ENCODE measurements at places on chromosomes 5 and 9.
A peak's percentile ranks its signal among the peaks of the same experiment; 100 is the strongest.

DNA sequence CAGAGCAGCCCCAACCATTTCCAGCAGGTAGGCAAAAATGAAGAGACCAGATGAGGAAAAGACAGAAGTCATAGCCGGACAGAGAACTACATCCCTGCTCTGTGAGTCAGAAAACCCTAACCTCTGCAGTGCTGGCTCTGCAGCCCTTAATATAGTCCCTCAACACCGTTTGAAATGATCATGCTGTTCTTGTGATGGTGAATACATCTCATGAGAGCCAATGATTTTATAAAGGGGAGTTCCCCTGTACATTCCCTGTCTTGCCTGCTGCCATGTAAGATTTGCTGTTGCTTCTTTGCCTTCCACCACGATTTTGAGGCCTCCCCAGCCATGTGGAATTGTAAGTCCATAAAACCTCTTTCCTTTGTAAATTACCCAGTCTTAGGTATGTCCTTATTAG is 216.8 kb upstream of the RFX3 start:
- no peaks in the 10 kb centered on the region for H3K27me3 ChIP-seq
- no peaks in the 10 kb centered on the region for H3K4me1 ChIP-seq
- H3K36me3 ChIP-seq: no peaks in the 10 kb centered on the region
- DNase-seq: no peak

DNA sequence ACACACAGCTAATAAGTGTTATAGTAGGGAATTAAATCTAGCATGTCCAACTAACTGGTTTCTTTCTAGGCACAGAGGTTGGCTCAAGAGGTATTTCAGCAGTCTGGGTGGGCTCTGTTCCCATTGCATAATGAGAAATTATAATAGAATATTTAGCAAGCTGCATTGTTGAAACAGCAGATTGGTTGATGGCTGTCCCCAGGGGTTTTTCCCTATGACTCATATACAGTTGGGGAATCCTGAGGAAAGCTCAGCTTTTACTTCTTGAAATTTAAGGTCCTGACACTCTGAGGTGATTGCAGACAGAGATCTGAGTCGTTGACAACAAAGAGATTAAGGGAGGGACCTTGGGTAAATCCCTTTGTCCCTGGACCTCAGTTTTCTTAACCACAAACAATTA is 38.3 kb upstream of the TNFSF8 start:
- DNase-seq: no peak
- no peak overlapping the region for H3K4me3 ChIP-seq

GRCh38 chr5:87022415-87022814 is 245.3 kb upstream of the RASA1 start:
- peaks cover 6% of the 10 kb centered on the region for H3K4me1 ChIP-seq
- H3K27me3 ChIP-seq: no peaks in the 10 kb centered on the region
- no peak overlapping the region for H3K27ac ChIP-seq
- DNase-seq: no peak

GRCh38 chr5:76920491-76920890 is 32.4 kb upstream of the CRHBP start:
- no peaks in the 10 kb centered on the region for H3K4me1 ChIP-seq
- no peak overlapping the region for H3K4me3 ChIP-seq
- H3K36me3 ChIP-seq: no peaks in the 10 kb centered on the region
- H3K27ac ChIP-seq: no peak overlapping the region

- peaks cover 6% of the 10 kb centered on the region for H3K36me3 ChIP-seq
- H3K27ac ChIP-seq: no peak overlapping the region
- no peaks in the 10 kb centered on the region for H3K27me3 ChIP-seq
- peaks cover 7% of the 10 kb centered on the region for H3K4me1 ChIP-seq
- H3K4me3 ChIP-seq: peak overlapping the region; percentile 38
- DNase-seq: no peak
These were observed 916 bp downstream of the TOR1A start for GRCh38 chr9:129822898-129823541.

DNA sequence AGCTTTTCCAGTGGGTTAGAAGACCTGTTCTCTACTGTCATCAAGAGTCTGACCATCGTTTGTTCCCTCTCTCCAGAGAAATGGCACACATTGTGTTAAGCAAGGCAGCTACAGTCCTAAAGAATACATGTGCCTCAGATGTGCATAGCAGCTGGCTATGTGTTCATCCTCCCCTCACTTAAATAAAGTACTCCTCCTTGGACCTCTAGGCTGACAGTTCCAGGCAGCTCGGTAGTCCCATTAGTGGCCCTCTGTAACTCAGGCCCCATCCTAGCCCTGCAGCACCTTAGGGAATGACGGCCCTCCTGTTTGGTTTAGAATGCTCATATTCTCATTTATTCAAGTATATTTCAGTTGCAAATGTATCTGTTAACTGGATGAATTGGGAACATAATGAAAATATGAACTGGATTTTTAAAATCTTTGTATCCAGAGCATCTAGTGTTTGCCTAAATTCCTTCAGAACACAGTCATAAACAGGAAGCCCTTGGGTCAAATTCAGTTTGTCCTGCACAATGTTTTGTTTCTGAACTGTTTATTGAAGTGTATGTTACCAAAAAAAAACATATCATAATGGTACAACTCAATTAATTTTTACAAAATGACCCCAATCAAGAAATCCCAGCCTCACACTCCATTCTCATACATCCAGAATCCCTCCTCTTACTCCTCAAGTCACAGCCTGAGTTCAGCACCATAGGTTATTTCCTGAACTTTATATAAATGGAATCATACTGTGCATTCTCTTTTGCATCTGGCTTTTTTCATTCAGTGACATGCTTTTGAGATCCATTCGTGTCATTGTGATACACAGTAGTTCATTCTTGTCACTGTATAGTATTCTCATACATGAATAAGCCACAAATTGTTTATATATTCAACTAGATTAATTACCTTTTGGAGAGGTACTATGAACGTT is 1.6 kb upstream of the ASPN start:
- no peaks in the 10 kb centered on the region for H3K4me1 ChIP-seq
- no peak for DNase-seq
- H3K4me3 ChIP-seq: no peak overlapping the region
- H3K36me3 ChIP-seq: no peaks in the 10 kb centered on the region
- no peak overlapping the region for H3K27ac ChIP-seq
- no peaks in the 10 kb centered on the region for H3K27me3 ChIP-seq

DNA sequence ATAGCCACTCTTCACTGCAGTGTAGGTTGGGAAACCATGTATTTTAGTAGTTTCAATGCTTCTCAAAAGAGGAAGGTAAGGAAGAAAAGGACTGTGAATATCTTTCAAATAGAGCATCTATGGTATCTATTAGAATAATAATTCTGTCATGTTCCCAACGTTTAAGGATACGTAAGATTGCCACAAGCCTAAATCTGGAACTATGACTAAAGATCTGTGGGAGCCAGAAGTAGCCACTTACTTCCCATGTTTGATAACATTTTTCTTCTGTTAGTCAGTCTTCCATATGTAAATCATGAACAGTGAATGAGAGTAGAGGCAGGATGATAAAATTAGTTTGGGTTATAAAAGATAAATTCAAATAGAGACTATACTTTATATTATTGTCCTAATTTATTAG is 16.3 kb upstream of the MROH2B start:
- no peak overlapping the region for H3K27ac ChIP-seq
- H3K4me1 ChIP-seq: no peaks in the 10 kb centered on the region
- DNase-seq: no peak

- no peaks in the 10 kb centered on the region for H3K27me3 ChIP-seq
- no peak for DNase-seq
- no peaks in the 10 kb centered on the region for H3K36me3 ChIP-seq
- H3K4me1 ChIP-seq: no peaks in the 10 kb centered on the region
These were observed 64.4 kb downstream of the C9orf85 start for GRCh38 chr9:71975833-71976232.

- no peak overlapping the region for H3K27ac ChIP-seq
- no peaks in the 10 kb centered on the region for H3K27me3 ChIP-seq
- H3K4me3 ChIP-seq: no peak overlapping the region
- no peak for DNase-seq
These were observed 552.4 kb downstream of the IRX1 start for GRCh38 chr5:4148009-4148408.

GRCh38 chr9:123031963-123032362 is 1.5 kb upstream of the GPR21 start:
- no peaks in the 10 kb centered on the region for H3K27me3 ChIP-seq
- DNase-seq: no peak
- H3K4me1 ChIP-seq: peaks cover 30% of the 10 kb centered on the region
- no peaks in the 10 kb centered on the region for H3K36me3 ChIP-seq

- no peak for DNase-seq
- H3K4me3 ChIP-seq: no peak overlapping the region
- no peaks in the 10 kb centered on the region for H3K4me1 ChIP-seq
- no peaks in the 10 kb centered on the region for H3K36me3 ChIP-seq
These were observed 199.3 kb upstream of the ADAMTSL1 start for GRCh38 chr9:18274693-18275092.

GRCh38 chr5:2986301-2986700 is 234.8 kb upstream of the IRX2 start:
- no peaks in the 10 kb centered on the region for H3K36me3 ChIP-seq
- no peak overlapping the region for H3K27ac ChIP-seq
- H3K4me3 ChIP-seq: no peak overlapping the region
- no peaks in the 10 kb centered on the region for H3K27me3 ChIP-seq
- no peak for DNase-seq

DNA sequence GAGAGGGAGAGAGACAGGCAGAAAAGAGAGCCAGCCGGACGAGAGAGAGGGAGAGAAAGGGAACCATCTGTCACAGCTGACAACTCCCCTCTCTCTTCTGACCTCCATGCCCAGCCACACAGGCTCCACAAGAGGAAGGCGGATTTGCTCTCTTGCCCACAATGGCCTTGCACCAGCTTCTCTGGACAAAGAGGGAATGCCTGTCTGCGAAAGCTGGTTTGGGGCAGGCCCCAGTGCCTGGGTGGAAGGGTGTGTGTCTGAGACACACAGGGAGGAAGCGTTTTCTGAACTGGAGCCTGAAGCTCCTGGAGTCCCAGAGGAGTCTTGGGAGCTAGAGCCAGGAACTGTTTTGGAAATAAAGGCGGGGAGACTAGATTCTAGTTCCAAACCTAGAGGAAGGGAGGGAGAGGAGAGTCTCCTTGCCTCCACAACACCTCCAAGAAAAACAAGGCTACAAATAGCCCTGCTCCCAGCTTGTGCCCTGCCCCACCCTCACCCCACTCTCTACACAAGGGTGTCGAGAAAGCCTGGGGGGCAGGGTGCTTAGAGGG is 12.5 kb downstream of the C1QTNF2 start:
- no peaks in the 10 kb centered on the region for H3K4me1 ChIP-seq
- H3K27ac ChIP-seq: no peak overlapping the region
- no peaks in the 10 kb centered on the region for H3K27me3 ChIP-seq
- no peak for DNase-seq

- no peaks in the 10 kb centered on the region for H3K27me3 ChIP-seq
- DNase-seq: no peak
- H3K36me3 ChIP-seq: no peaks in the 10 kb centered on the region
- peak overlapping the region; percentile 81 for H3K27ac ChIP-seq
- H3K4me3 ChIP-seq: peak overlapping the region; percentile 99
- no peaks in the 10 kb centered on the region for H3K4me1 ChIP-seq
These were observed 596 bp upstream of the ADAMTS6 start for GRCh38 chr5:65482296-65482735.

- no peak overlapping the region for H3K4me3 ChIP-seq
- no peaks in the 10 kb centered on the region for H3K27me3 ChIP-seq
- DNase-seq: no peak
- H3K27ac ChIP-seq: no peak overlapping the region
- H3K36me3 ChIP-seq: no peaks in the 10 kb centered on the region
These were observed 17.5 kb downstream of the BAAT start for GRCh38 chr9:101367323-101367722.

GRCh38 chr9:90189306-90189705 is 453.3 kb downstream of the DIRAS2 start:
- H3K27ac ChIP-seq: peak overlapping the region; percentile 68
- DNase-seq: peak; percentile 74
- H3K36me3 ChIP-seq: no peaks in the 10 kb centered on the region
- H3K4me1 ChIP-seq: peaks cover 33% of the 10 kb centered on the region
- H3K4me3 ChIP-seq: peak overlapping the region; percentile 12

GRCh38 chr9:107309271-107309670 is 26.2 kb downstream of the RAD23B start:
- H3K4me3 ChIP-seq: no peak overlapping the region
- no peak overlapping the region for H3K27ac ChIP-seq
- H3K36me3 ChIP-seq: peaks cover 84% of the 10 kb centered on the region
- H3K27me3 ChIP-seq: no peaks in the 10 kb centered on the region
- peaks cover 2% of the 10 kb centered on the region for H3K4me1 ChIP-seq

GRCh38 chr5:39933061-39933460 is 508.3 kb upstream of the DAB2 start:
- H3K4me1 ChIP-seq: no peaks in the 10 kb centered on the region
- no peak overlapping the region for H3K4me3 ChIP-seq
- no peaks in the 10 kb centered on the region for H3K36me3 ChIP-seq
- H3K27me3 ChIP-seq: peaks cover 9% of the 10 kb centered on the region
- no peak for DNase-seq

DNA sequence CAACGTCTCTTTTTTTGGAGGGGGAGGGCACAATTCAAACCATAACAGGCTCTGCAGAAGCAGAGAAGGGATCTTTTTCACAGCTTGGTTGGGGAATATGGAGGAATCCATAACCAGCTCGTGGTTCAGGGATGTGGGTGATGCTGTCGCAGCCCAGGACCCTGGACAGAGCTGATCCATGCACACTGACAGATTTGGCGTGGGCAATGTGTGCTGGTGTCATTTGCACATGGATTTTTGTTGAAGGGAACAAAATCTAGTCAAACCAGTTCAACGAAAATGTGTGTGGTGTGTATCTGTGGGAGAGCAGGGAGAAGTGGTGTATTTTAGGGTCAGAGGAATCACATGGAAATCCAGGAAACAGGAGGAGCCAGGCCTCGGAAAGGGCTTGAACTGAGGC is 4.2 kb downstream of the DOCK2 start:
- H3K27ac ChIP-seq: no peak overlapping the region
- H3K4me3 ChIP-seq: no peak overlapping the region
- peaks cover 34% of the 10 kb centered on the region for H3K4me1 ChIP-seq

- no peaks in the 10 kb centered on the region for H3K36me3 ChIP-seq
- no peak overlapping the region for H3K27ac ChIP-seq
- no peaks in the 10 kb centered on the region for H3K27me3 ChIP-seq
- H3K4me1 ChIP-seq: no peaks in the 10 kb centered on the region
- no peak overlapping the region for H3K4me3 ChIP-seq
These were observed 67.0 kb upstream of the NEK6 start for GRCh38 chr9:124190761-124191160.

DNA sequence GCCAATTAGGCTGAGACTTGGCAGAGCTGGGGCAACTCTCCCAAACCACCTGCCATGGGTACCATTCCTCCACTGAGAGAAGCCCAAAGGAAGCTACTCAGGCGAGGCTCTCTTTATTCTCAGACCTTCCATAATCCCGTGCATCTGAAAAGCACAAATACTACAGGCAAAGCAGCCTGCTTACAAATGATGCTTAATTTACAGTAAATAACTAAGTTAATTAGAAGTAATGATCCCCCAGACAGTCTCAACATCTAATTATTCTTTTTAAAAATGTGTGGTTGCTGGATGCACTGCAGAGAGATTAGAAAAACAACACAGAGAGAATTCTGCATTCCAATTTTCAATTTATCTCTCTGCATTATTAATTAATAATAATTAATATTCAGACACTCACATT is 53.1 kb downstream of the AK8 start:
- no peak overlapping the region for H3K4me3 ChIP-seq
- H3K27ac ChIP-seq: no peak overlapping the region
- H3K4me1 ChIP-seq: no peaks in the 10 kb centered on the region

GRCh38 chr5:156271569-156271968 is 55.4 kb upstream of the SGCD start:
- no peaks in the 10 kb centered on the region for H3K4me1 ChIP-seq
- no peak overlapping the region for H3K27ac ChIP-seq
- no peak for DNase-seq

Data from B cell (primary cell).